ENCODE measurements at places on chromosomes 6 and 20.
A peak's percentile ranks its signal among the peaks of the same experiment; 100 is the strongest.

DNA sequence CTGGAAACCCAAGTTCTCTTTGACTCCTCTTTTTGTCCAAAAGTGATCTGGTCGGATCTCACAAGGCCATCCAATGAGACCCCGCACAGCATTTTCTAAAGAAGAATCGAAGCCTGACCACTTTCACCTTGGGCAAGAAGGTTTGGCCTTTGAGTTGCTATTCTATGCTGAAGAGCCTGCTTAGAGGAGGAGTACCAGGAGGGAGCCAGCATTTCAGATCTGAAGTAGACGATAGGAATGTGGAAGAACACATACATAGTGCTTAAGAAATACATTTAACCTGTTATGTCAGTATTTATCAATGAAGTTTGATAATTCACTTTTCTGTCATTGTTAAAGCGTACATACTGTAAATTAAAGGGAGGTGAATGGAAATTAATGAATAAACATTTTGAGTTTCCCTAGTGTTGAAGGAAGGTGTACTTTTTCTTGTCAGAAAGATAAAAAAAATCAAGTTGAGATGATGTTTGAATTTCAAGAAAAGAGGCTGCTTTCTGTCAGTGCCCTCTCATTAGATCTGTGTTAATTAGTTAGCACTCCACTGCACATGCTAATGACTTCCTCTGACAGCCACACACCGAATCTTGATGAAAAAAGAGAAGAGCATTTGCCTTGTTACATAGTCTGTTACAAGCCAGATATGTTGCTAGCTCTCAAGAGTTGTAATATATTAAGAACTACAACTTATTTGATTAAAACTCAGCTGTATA, 10.9 kb upstream of the TDRD6 start:
- no peak for DNase-seq

DNA sequence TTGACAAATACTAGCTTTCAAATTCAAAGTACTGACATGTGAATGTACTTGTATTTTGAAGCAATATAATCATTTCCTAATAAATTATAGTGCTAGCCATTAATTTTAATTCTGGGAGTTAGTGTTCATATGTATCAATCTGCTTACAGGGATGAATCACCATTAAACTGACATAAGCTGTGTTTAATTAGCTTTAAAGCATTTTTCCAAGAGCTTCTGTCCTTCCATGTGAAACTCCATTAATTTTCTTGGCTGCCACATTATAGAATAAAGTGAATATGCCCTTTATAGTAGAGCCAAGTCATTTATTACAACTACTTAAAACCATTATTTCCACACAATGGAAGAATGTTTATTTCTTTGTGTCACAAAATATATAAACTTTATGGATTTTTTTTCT, 150.8 kb downstream of the COL21A1 start:
- no peak for DNase-seq

DNA sequence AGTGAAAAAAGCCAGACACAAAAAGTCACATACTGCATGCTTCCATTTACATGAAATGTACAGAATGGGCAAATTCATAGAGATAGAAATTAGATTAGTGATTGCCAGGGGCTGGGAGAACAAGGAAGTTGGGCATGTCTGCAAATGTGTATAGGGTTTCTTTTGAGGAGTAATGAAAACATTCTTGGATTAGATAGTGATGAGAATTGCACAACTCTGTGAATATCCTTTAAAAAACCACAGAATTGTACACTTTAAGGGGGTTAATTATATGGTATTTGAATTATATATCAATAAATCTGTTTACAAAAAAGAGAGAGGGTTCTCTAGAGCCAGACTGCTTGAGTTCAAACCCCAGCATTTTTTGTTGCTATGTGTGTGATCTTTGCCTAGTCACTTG, 188.1 kb downstream of the CDC5L start:
- no peak for DNase-seq

DNA sequence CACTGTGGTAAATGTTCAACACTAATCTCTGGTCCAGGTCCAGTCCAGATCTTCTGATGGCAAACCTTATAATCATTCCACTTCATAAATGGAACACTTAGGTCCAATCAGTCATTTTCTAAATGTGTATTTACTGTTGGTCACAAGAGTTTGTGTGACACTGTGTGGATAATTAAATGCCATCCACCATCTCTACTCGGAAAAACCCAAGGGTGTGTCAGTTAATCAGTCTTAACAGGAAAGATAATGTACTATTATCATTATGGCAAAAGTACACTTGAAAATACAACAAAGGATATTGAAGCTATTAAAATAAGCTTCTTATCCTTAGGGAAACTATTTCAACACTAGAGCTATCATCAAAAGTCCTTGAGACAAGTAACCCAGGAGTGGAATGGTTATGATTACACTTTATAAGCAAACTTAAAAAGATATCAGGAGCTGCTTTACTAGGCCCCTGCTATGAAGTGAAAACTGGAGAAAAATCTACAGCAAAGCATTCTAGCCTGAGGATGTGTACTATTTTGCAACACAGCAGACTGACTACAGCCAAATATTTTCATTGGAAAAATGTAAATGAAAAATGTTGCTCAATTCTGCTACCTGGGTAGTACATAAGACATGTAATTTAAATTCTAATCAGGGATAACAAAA, 227.9 kb downstream of the LAMA2 start:
- no peak for DNase-seq

GRCh38 chr6:111610548-111611172, 5.0 kb upstream of the TRAF3IP2 start:
- DNase-seq = no peak

DNA sequence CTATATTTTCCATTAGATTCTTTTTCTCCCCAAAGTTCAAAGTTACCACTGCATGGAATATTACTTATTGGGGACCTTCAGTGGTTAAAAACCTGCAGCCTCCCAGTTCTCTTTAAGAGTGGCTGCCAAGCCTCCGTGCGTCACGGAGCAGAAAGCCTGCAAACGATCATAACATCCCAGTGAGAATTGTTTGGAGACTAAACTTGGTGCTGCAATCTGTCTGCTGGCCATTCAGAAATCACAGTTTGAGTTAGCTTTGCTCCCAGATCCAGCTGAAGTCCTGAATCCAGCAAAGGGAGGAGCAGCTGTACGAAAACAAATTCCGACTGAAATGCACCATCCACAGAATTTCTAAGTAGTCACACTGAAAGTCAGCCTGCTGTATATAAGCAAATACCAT, 213.5 kb upstream of the PDE10A start:
- no peak for DNase-seq

GRCh38 chr6:144474904-144475303, 189.8 kb downstream of the UTRN start:
- no peak for DNase-seq

DNA sequence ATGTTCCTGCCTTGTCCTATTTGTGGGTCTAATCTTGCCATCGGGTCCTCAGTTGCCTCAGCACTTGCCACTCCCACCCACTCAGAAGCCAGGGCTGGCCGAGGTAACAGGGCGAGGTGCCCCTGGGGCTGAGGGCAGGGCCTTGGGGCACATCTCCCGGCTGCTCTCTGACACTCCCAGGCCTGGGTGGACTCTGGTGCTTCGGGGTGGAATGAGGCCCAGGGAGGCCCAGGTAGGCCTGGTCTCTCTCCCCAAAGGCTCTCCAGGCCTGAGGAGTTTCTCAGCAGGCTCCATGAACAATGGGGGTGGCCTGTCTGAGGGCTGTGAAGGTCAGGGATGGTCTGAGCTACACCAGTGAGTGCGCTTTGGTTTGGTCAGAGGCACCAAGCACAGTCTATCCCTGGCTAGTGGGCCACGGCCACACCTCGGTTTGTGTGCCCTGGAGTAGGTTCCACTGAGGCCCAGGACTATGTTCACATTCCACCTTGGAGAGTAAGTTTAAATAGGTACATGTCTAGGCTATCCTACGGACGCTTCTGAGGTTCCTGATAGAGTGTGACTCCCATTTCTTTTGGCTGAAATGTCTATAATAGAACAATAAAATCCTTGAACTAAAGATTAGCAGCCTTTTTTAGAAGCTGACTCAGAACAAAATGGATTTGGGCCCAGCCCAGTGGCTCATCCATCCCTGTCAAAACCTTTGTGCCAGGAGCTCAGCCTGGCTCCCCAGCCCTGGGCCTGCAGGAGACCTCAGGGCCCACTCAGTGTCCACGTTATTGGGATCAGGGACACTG, 78.8 kb downstream of the SLC24A3 start:
- no peak for DNase-seq

GRCh38 chr20:53707371-53708055, 113.9 kb upstream of the ZNF217 start:
- no peak for DNase-seq

DNA sequence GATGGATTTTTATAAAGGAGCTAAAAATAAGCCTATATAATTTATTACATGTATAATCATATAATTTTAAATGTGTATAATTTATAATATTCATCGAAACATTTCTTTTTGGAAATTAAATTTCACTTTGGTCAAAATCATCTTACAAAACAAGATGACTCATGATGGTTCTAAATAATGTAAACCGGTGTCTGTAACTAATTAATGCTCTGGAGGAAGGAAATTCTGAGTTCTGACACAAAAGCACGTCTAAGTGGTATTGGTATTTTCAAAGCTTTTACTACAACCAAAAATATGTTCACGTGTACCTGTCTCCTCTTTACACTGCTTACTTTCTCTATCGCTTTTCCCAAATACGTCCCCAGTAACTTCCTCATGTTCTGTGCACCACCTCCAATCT, 134.1 kb downstream of the MTHFD1L start:
- DNase-seq = no peak

GRCh38 chr20:44642203-44643153, 9.0 kb downstream of the ADA start:
- DNase-seq = peak; percentile 17

DNA sequence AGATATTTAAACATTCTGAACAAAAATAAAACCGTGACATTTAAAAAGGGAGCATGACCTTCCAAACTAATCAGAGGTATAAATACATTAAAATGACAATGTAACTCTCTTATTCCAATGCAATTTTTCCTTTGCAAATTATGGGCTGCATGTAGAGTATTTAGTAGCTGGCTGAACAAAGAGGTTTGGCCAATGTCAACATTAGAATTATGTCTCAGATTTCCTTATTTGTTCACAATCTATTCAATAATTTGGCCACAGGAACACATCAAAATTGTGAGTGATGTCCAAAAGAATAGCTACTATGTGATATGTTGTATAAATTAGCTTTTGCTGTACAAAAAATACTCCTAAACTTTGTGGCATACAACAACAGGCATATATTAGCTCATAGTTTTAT, 580.0 kb upstream of the MARCKS start:
- no peak for DNase-seq

DNA sequence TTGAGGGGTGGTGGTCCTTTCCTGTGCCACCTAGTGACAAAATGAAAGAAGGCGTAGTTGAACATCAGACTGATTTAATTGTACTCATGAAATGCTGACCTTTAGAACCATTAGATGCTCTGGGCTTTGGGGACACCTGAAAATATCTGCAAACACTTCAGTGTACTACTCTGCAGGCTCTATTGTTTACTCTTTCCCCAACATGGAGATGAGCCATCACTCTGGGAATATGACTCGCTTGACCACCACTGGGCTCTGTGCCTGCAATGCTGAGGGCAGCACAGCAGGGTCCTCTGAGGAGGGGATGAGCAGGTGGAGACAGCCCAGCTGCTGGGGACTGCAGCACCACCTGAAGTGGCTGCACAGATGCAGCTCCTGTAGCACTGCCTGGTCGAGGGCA, 74.8 kb upstream of the SLC24A3 start:
- no peak for DNase-seq

GRCh38 chr20:25247518-25247955, 348 bp upstream of the PYGB start:
- DNase-seq = peak; percentile 17

DNA sequence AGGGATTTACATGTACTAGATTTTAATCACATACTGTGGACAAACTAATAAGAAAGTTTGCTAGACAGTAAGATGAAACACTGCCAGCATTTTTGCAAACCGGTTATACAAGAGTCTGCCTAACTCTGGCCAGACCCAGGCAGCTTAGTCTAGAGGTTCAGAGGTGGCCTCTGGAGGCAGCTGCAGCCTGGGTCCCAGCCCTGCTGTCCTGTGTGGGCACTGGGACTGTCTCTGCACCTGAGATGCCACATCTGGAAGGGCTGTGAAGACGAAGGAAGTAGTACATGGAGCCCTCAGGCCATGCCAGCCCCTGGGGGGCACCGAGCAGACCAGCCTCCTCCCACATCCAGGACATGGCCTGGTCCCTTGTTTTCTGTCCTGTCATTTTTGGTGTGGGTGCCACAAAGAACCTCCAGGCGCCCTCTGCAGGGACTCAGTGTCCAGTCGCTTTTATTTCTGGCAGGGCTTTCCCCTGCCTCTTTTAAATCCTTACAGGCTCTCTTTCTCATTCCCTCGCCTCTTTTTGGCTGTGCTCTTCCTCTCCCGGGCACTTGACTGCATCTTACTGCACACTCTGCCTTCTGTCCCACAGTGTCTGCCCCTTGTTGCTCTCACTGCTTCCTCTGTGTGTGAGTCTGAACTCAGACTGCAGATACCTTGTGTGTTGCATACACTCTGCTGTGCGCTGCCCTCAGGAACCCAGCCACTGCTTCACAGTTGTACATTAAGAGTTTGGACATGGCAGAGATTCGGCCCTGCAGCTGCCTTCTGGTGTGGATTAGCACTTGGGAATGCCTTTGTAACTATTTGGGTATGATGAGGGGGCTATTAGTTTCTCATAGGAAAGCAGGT, 216.7 kb downstream of the ZDHHC14 start:
- DNase-seq = peak; percentile 16

Measured in activated CD4-positive, alpha-beta T cell treated with anti-CD3 and anti-CD28 coated beads, Interleukin-2, amount 50 U/mL, for 1 hour (primary cell).